ENCODE measurements at places on chromosomes 5 and 9.

DNA sequence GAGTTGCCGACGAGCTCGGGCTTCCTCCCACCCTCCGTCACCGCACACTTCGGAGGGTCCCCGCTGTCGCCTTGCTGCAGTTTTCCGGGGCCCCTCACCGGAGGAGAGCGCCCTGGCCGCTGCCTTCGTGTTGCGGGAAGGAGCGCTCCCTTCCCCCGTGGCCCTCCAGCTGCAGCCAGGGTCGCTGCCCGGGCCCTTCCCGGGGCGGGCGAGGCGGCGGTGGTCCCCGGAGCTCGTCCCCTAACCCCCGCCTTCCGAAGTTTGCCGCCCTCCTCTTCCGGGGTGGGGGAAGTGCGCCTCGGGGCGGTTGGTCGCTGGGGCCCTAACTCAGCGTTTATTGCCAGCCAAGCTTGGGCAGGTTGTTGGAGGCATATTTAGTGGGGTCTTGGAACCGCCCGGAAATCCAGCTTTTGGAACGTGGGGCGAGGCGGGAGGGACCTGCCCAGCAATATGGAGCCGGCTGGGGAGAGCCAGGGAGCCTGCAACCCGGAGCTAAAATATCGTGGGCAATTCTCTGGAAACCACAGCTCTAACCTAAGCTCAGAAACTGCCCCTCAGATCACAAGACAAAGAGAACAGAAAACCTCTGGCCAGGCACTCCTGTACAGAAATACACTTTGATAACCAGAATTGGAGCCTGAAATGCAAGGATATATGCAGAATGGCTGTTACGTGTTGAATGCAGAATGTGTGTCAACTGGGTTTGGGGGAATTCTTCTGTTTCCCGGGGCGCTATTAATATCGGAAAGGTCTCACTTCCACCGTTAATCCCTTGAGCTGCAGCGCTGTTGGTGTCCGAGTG, 890 bp downstream of the PIK3R1 start:
- DNase-seq, result no peak

DNA sequence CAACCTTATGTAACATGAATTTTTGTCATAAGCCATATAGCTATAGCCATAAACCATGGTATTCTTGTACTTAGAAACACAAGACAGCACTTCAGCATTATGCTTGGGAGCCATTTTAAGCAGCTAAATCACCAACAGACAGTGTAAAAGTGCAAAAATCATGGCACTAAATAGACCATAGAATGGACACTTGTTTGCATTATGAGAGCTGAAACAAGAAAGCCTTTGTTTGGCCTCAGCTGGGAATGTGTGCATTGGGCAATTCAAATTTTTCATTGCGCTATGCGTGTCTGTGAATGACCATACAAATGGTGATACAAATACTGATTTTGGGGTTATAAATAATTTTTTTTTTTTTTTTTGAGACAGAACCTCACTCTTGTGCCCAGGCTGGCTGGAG, 23.7 kb downstream of the KDM4C start:
- DNase-seq, result no peak

GRCh38 chr9:75088646-75089372, 495 bp downstream of the OSTF1 start:
- DNase-seq, result no peak

DNA sequence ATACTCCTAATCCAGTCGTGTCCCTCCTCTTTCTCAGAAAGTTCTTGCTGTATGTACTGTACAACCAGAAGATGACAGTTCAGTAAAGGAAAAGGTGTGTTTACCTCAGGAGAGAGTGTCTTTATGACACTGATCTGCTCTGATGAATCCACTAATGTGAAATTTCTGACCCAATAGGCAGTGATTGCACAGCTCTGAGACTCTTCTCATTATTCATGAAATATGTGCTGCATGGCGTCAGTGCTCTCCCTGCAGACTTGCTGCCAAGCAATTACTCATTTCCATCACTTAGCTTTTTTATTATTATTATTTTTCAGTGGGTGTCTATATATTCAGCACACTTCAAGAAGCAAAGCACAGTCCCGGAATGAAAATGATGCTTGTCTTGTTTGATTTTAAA, 389.0 kb downstream of the RASEF start:
- no peak for DNase-seq

- no peak for DNase-seq
These were observed 135.0 kb downstream of the OXCT1 start for GRCh38 chr5:41735213-41735612.

- DNase-seq, result no peak
These were observed 281.3 kb downstream of the CEMIP2 start for GRCh38 chr9:71487061-71487460.

DNA sequence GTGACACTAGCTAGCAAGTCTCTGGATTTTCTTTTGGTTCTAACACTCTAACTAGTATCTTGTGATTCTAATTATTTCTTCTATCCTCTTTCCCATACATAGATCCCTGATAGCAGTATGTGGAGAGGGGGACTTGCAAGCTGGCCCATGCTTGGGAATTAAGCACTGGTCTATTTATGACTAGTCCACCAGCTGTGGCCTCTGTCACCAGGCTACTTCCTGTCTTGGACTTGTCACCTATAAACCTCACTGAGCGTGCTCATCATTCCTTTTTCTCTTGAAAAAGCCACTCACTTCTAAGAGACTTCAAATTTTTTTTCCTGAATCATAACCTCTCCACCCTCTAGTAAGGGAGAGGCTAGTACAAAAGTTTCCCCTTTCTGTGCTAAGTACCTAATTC, 32.3 kb upstream of the MAMDC2 start:
- DNase-seq, result no peak

DNA sequence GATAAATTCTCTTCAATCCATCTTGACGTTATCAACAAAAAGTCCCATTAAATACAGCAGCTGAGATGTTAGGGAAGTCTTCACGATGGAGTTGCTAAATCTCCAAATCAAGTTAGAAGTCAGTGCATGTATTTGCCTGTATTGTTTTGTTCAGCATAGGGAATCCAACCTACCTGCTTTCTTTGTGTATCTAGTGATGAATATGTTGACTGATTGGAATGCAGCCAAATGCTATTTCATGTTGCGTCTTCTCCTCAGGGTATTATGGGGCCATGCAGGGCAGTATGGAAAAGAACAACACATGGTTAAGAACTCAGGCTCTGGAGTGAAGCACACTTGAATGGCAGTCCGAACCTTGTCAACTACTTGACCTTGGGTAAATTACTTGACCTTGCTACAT, 529.5 kb upstream of the ZNF462 start:
- no peak for DNase-seq

DNA sequence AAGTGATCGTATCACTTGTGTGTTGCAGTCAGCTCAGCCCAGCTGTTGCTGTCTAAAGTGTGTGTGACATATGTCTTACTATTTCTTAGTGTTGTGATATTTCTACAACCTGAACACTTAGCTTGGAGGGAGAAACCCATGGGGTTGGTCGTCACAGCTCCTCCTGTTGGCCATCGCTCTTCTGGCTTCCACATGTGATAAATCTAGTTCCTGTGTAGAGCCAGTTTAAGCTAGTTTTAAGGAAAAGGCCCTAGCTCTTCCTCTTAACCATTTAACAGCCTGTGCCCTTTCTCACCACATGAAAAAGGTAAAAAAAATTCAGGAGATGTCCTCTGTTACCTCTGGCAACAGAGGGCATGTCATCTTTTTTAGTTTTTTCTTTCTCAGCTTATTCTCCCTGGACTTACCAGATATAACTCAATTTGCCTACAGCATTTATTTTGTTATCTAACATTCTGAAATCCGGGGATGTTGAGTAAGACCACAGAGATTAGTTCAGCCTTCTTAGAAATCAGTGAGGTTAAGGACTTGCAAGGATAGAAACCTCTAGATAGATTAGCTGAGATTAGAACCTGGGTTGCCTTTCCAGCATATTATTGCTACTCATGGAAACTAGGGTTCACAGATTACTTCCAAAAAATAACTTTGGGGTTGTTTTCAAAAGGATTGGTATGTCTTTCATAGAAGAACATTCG, 100.4 kb downstream of the GAPVD1 start:
- DNase-seq, result no peak

- DNase-seq, result no peak
These were observed 32.3 kb downstream of the NRG2 start for GRCh38 chr5:140010798-140011197.

- DNase-seq, result no peak
These were observed 40.1 kb upstream of the TIFAB start for GRCh38 chr5:135492319-135492626.
